ENCODE measurements at places on chromosomes 2 and 18.

GRCh38 chr2:167254721-167255120, 366.4 kb downstream of the XIRP2 start:
- no peak for DNase-seq

GRCh38 chr18:36015629-36016028, 43.1 kb downstream of the RMP24 start:
- DNase-seq: no peak

DNA sequence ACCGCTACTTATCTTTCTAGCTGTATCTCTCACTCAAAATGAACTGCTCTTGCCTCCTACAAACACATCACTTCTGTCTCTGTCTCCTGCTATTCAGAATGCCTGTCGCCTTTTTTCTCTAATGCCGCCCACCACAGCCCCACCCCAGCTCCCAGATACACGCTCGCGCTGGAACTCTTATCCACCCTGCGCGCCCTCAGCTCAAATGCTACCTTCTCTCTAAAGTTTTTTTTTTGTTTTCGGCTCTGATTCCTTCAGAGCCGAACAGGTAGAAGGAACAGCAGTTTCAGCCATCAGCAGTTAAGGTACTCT, 3.9 kb upstream of the SOS1 start:
- DNase-seq: no peak

DNA sequence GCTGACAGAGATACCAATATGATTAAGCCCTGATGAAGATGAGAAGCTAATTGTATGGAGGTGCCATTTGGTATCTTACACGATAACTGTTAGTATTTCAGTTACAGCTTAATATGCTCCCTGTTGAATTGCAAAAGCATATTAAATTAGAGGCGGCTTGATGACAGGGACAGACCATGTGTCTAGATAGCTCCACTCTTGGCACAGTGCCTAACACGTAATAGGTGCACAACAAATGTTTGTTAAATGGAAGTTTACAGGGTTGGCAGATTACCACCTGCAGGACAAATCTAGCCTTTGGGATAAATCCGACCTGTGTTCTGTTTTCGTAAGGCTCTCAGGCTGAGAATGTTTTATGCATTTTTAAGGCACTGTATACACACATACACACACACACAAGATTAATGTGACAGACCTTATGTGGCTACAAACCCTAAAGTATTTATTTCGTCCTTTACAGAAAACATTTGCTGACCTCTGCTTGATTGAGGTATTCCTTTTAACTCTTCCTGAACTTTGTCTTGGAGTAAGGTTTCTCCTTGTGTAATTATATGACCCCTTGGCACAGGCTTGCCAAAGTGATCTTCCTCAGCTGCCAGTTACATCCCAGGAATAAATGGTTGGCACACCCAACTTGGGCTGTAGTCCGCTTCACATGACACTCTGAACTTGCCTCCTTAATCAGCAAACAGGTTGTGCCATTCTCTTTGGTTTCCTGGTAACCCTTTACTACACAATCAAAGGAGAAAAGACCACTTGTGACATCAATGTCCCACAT, 348.9 kb downstream of the HRH4 start:
- DNase-seq: no peak

DNA sequence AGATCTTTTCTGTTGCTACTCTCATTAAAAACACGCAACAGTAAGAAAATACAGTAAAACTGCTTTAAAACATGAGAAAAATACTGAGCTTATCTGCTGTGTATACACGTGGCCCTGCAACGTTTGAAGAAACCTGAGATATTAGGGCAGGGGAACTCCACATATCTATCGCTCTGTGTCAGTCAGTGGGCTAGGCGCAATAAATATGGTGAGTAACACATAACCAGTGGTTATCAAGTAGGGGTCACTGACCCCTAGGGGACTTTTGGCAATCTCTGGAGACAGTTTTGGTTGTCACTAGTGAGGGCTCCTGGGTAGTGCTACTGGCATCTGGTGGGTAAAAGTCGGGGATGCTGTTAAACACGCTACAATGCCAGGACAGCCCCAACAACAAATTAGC, 14.9 kb downstream of the STAT1 start:
- DNase-seq: no peak

DNA sequence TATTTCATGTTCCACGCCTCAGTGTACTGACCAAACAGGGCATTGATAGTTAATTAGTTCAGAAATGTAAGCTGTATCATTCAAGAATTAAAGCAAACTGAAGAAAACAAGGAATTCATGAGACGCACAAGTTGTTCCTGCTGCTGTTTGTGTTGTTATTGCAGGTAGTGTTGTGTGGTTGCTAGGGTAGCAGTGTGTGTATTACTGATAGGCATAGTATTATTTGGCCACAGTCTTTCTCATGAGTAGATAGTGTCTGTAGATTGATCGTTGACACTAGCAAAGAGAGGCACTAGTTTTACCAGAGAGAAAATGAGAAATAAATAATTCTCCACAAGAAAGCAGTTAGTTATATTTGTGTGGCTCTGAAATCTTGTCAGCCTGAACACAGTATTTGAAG, 548.6 kb downstream of the LRP1B start:
- DNase-seq: no peak

GRCh38 chr2:13533524-13533922, 816.8 kb downstream of the TRIB2 start:
- no peak for DNase-seq

DNA sequence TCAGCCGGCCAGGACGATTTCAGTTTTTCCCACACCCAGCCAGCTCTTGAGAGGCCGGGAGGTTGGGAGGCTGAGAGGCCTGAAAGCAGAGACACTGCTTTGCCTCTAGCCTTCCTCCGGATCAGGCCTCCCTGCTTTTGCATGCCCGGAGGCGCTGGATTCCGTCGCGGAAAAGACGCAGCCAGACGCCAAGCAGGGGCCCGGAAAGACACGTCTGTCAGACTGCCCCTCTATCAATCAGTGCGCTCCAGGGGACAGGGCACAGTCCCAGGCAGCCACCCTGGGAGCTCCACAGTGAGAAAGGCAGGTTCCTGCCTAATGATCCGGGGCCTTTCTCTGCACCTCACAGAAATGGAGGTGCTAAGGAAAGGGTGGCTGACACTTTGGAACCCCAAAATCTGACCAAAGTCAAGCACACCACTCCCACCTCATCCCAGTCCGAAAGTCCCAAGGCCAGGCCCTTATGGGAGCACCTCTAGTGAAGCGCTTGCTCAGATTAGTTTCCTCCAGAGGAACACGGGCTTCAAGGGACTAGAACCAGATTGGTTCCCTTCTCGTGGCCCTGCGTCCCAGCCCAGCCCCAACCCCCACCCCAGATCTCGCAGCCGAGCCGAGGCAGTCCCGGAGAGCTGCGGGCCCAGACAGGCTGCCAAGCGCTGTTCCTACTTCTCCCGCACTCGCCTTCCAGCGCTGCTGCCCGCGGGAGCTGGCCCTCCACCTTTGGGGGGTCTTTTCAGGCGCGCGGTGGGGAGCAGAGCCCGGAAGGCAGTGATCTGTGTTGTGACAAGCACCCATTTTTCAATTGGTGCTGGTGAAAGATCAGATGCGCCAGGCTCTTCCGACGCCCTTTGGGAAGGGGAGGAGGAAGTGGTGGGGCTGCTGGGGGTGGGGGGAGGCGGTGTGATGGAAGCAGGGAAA, 5.0 kb downstream of the DLX1 start:
- DNase-seq: no peak

- no peak for DNase-seq
Observed at GRCh38 chr2:10722252-10722825, 909 bp downstream of the ATP6V1C2 start.

DNA sequence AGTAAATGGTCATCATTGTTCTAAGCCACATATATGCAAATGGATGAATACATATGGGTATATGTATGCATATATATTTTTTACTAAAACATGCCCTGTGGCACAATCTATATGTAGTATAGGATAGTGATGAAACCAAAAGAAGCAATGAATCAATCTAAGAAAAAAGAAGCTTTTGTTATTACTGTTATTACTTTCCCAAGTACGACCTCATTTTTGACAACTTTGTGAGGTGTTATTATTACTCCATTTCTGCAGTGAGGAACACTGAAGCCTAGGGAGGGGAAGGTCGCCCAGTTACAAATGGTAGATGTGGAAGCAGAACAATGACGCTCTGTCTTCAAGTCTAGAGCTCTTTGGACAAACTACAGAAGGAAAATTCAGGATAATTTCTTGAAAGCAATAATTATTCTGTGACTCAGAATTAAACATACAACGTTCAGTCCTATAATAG, 38.3 kb downstream of the STAT4 start:
- DNase-seq: no peak

DNA sequence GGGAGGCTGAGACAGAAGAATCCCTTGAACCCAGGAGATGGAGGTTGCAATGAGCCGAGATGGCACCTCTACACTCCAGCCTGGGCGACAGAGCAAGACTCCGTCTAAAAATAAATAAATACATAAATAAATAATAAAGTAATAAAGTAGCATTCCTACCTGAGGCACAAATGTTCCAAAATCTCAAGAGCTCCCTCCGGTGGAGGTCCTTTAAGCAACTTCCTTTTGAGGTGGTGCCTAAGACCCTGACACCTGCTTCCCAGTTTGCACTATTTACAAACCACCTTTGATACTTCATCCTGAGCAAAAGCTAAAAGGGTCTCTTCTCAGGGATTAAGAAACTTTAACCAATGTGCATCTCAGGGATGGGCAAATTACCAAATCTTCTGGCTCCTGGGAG, 505.1 kb downstream of the CNTNAP5 start:
- DNase-seq: no peak

- DNase-seq: no peak
Observed at GRCh38 chr18:27778925-27779324, 398.0 kb downstream of the CDH2 start.

- no peak for DNase-seq
Observed at GRCh38 chr2:69221960-69222751, 164.9 kb downstream of the GFPT1 start.
